Left ventricle myocardium inferior (tissue), 1 donor: ENCODE measurements at places on chromosomes 11 and 22.

DNA sequence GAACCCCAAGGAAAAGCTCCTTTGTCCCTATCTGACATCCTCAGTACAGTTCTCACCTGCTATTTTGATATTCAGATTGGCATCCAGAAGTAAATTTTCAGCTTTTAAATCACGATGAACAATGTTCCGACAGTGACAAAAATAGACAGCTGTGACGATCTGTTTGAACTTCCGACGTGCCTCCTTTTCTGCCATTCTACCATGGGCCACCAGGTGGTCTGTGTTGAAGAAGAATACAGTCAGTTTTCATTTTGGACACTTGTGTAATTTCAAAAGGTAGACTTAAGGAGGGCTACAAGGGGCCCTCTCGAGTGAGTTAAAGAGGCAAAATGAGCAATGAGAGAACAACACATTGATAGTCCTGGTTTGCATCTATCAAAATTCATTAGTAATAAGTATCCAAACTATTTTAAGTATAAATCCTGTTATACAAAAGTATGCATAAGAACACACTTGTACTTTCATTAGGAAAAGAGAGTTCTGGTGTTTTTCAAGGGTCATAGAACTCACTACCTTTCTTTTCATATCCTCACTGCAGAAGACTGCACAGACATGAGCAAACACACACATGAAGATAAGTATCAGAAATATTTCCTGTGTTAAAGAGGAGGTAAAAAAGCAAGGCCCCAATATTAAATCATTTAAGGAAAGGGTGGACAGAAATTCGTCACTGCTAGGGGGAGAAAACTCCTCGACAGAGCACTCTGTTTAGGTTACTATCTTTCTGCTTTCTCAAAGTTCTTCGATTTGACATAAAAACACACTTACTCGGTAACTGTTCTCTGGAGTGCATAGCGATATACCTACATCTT is 89.9 kb upstream of the APOA1 start:
- peaks cover 60% of the 10 kb centered on the region for H3K4me1 ChIP-seq
- DNase-seq: no peak
- H3K36me3 ChIP-seq: peaks cover 10% of the 10 kb centered on the region
- no peaks in the 10 kb centered on the region for H3K27me3 ChIP-seq

DNA sequence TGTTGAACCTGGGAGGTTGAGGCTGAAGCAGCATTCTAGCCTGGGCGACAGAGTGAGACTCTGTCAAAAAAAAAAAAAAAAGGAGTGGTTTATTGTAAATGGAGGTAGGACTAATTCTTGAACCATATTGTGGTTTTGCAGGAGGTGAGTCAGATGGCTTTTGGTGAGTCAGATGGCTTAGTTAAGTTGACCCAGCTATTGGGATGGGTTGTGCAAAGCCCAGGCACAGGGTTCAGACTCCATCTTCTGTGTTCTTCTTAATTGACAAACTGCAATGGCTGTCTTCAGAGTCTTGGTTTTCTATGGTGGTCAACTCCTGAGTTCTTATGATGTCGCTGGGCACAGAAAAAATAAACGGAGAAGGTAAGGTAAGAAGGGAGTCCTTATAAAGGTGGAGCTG is 182.7 kb downstream of the ADAMTS15 start:
- no peaks in the 10 kb centered on the region for H3K27me3 ChIP-seq
- H3K4me3 ChIP-seq: no peak overlapping the region
- H3K36me3 ChIP-seq: no peaks in the 10 kb centered on the region
- no peak for DNase-seq
- H3K27ac ChIP-seq: no peak overlapping the region

GRCh38 chr11:35631891-35632290 is 13.6 kb downstream of the FJX1 start:
- no peaks in the 10 kb centered on the region for H3K36me3 ChIP-seq
- no peak overlapping the region for H3K27ac ChIP-seq
- no peaks in the 10 kb centered on the region for H3K4me1 ChIP-seq
- no peak for DNase-seq

DNA sequence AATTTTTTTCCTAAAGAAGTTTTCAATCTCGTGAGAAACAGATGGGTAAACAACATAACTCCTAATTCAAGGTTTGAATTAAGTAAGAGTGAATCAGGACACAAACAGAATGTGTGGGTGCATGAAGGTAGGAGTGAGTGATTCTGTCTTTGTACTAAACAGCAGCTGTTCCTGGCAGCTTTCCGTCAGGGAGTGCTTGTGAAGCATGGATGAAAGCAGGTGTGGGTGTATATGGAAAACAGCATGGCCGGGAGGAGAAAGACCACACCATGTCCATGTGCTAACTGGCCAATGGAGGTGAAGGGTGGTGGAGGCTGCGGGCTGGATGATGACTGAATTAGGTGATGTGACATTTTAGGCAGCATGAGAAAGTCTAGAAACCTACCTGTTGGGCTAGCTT is 49.6 kb downstream of the BARX2 start:
- no peak overlapping the region for H3K27ac ChIP-seq
- no peak overlapping the region for H3K4me3 ChIP-seq
- H3K27me3 ChIP-seq: peaks cover 22% of the 10 kb centered on the region
- H3K4me1 ChIP-seq: no peaks in the 10 kb centered on the region
- DNase-seq: no peak
